ENCODE measurements at places on chromosomes 3 and 15. TPM values are rescaled to one million over a fixed set of nuclear protein-coding genes. Genes with fewer than 3 reads are reported as not detected.
A peak's percentile ranks its signal among the peaks of the same experiment; 100 is the strongest.

DNA sequence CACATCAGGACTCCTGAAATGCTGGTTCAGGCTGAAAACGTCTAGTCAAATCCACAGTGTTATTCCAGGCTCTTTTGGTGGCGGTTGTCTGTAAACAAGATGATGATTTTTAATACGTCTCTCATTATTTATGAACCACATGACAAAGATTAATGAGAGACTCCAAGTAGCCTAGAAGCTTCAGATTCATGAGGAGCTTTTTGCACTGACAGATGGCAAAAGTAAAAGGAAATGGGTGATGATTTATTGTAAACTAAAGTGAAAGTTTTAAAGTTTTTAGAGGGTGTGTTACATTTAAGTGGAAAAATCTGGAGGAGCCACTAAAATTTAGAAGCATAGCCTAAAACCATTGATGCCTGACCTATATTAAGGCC is 77.0 kb downstream of the BBX start:
- peak overlapping the region; percentile 91 for H3K27ac ChIP-seq
- H3K36me3 ChIP-seq, result peaks cover 13% of the 10 kb centered on the region
- no peak for DNase-seq
- H3K4me1 ChIP-seq, result peaks cover 48% of the 10 kb centered on the region
- H3K27me3 ChIP-seq, result no peaks in the 10 kb centered on the region

DNA sequence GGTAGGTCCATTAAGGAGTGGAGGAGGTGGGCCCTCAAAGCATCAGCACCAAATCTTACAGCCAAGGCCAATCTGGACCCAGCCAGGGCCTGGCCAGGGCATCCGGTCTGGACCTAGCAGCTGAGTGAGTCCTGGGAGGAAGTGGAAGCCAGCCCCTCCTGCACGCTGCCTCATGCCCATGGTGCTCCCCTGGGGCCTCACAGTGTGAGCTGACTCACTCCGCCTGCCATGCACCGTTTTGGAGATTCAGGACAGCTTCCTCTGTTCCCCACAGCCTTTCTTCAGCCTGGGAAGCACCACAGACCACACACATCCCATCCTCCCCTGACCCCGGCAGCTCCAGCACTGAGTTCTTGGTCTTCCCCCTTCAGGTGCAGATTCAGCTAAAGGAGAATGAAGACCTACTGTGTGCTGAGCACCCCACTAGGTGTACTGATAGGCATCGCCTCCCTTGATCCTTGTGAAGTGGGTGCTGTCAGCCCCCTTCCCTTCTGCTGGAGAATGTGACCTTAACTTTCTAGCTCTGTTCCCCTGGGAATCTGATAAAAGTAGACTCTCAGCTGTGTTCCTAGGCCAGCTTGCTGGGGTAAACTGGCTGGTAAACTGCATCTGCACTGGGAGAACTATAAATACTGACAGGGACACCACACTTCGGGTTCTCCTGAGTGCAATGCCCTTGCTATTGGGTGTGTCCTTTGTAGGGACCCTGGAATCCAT is 36.8 kb upstream of the SEC13 start:
- H3K4me1 ChIP-seq, result no peaks in the 10 kb centered on the region
- peaks cover 2% of the 10 kb centered on the region for H3K36me3 ChIP-seq
- peaks cover 4% of the 10 kb centered on the region for H3K27me3 ChIP-seq
- DNase-seq, result no peak
- no peak overlapping the region for H3K4me3 ChIP-seq

GRCh38 chr3:134028486-134029255 is 1.1 kb downstream of the SLCO2A1 start:
- no peak overlapping the region for H3K27ac ChIP-seq
- no peaks in the 10 kb centered on the region for H3K36me3 ChIP-seq
- no peak overlapping the region for H3K4me3 ChIP-seq
- H3K4me1 ChIP-seq, result no peaks in the 10 kb centered on the region
- peaks cover 34% of the 10 kb centered on the region for H3K27me3 ChIP-seq

- H3K27me3 ChIP-seq, result peaks cover 3% of the 10 kb centered on the region
- no peak overlapping the region for H3K27ac ChIP-seq
- H3K4me3 ChIP-seq, result no peak overlapping the region
- DNase-seq, result no peak
Measured at GRCh38 chr3:33146791-33147445, 33.1 kb downstream of the CRTAP start.

- H3K27me3 ChIP-seq, result peaks cover 6% of the 10 kb centered on the region
- no peak for DNase-seq
- H3K4me3 ChIP-seq, result peak overlapping the region; percentile 87
- H3K27ac ChIP-seq, result peak overlapping the region; percentile 87
- peaks cover 51% of the 10 kb centered on the region for H3K4me1 ChIP-seq
- no peaks in the 10 kb centered on the region for H3K36me3 ChIP-seq
Measured at GRCh38 chr3:29281344-29282241, 722 bp downstream of the RBMS3 start.

CYP1A2 gene
- total RNA-seq, result not detected

Data from activated T-helper 1 cell treated with anti-CD3 and anti-CD28 coated beads, Interleukin-12 subunit alpha, Interleukin-12 subunit beta, Interleukin-2, Interleukin-4 antibody, amounts not matched to agents 30 ng/mL and 10 ng/mL and 1 ng/mL, durations not matched to agents 14 hours and 24 hours and 36 hours (primary cell).